NCI-H1694 (cell line): ENCODE measurements at places on chromosomes 1 and 21.

DNA sequence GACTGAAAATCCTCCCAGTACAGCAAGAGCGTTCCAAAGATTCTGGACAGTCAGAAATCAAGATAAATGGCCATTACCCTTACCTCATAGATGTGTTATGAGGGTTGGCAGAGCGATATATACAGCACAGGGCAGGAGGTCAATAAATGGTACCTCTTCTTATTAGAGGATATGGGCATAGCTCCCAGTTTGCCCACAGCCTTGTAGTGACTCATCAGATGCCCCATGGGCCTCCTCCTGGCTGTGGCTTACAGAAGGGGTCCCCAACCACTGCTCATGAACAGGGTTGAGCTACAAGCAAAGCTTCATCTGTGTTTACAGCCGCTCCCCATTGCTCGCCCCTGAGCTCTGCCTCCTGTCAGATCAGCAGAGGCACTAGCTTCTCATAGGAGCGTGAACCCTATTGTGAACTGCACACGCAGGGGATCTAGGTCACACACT is 7.3 kb upstream of the IFNGR2 start:
- no peak for DNase-seq

GRCh38 chr1:211577277-211577818 is 1.6 kb downstream of the SLC30A1 start:
- DNase-seq, result peak; percentile 20

DNA sequence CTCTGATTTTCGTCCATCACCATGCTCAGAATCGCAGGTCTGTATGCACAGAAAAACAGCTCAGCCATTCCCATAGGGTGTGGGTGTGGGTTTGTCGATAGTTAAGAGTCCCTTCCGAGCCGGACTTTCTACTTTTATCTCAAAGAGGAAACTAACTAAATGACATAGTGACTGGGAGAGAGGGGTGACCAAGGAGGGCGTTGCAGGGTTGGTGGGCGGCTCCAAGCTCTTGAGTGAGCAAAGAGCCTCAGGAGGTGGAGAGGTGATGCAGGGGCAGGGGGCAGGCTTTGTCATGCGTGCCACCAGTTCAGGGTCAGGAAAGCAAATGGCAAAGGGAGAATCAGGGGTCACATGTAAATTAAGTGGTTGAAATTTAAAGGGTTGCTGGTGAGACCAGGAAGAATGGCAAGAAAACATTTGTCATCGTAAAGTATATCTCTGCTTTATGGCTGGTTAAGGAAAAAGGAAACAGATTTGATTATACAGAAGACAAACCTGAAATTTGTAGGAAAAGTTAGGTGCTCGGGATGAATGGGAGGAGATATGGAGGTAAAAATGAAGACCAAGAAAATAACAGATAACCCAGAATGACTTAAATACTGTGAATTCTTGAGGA is 249.0 kb downstream of the SETD4 start:
- DNase-seq, result no peak

- DNase-seq, result no peak
Measured at GRCh38 chr1:11764115-11764514, 2.1 kb downstream of the C1orf167 start.

GRCh38 chr1:200379940-200380588 is 29.8 kb downstream of the ZNF281 start:
- DNase-seq, result no peak

- DNase-seq, result no peak
Measured at GRCh38 chr1:232725305-232726047, 79.7 kb upstream of the MAP10 start.

DNA sequence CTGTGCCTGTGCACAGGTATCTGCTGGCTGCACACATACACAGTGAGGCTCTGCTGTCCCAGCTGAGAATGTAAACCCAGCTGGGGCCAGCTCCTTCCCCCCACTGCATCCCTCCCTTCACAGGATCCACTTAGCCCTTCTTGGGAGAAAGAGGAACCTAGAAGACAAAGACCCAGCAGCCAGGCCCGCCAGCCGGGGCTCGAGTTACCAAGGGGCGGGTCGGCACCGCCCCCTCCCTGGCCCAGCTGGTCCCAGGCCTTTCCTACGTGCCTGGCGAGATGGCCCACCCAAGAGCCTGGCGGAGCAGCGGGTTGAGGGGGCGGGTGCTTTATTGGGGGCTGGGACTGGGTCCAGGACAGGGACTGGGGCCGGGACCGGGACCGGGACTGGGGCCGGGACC is 2.1 kb downstream of the SH3BGRL3 start:
- DNase-seq, result no peak

DNA sequence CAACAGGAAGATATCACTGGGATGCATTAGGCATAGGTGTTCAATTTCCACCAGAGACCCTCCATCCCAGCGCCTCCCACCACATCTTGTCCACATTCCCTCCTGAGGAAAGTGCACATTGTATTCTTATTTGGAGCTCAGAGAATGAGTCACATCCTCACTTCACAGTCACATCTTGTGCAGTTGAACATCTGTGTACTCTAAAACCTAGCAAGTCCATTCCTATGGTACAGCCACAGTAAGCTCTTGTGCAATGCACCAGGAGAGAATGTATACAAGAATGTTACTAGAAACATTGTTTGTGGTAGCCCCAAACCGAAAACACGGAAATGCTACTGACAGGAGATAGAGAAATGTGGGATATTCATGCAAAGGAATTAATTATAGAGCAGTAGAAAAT is 1.6 kb upstream of the KDF1 start:
- DNase-seq, result no peak

DNA sequence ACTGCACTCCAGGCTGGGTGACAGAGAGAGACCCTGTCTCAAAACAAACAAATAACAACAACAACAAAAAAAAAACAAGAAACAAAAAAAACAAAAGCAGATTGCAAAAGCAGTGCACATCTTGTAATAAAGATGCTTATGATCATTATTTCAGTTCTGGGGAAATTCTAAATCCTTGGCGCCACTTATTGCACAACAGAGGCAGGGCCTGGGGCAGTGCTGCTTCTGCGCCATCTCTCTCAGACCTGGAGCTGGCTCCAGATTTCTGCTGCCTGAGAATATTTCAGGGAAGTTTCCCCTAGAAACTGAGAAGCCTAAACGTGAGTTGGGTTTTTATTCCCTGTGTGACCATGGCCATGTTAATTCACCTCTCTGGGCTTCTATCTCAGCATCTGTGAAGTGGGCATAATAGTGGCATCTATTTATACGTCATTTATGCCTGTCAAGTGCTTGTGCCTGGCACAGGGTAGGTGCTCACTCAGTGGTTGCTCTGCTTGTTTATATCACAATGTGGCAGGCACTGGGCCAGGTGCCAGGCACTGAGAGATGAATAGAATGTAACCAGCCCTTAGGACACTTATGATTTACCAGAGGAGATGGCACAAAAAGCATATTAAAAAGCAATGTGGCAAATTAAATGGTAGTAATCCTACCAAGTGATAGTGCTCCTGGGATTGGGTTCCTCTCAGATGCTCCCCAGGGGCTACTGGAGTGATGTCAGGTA is 67.9 kb downstream of the MDM4 start:
- DNase-seq, result peak; percentile 79

DNA sequence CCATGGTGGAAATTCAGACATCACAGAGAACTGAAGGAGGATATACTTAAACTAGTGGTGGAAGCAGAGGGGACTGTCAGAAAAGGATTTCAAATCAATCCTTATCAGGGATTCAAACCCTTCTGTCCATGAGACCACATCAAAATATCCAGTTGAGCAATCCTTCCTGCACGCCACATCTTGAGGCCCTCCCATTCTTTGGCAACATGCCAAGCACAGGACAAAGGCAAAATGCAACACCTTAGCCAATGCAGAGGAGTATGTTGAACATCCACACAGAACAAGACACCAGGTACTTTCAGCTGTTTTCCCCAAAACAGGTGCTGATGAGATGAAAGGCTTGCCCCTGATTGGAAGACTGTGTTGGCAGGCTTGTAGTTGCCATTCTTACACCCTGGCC is 81.8 kb upstream of the PLXNA2 start:
- no peak for DNase-seq

DNA sequence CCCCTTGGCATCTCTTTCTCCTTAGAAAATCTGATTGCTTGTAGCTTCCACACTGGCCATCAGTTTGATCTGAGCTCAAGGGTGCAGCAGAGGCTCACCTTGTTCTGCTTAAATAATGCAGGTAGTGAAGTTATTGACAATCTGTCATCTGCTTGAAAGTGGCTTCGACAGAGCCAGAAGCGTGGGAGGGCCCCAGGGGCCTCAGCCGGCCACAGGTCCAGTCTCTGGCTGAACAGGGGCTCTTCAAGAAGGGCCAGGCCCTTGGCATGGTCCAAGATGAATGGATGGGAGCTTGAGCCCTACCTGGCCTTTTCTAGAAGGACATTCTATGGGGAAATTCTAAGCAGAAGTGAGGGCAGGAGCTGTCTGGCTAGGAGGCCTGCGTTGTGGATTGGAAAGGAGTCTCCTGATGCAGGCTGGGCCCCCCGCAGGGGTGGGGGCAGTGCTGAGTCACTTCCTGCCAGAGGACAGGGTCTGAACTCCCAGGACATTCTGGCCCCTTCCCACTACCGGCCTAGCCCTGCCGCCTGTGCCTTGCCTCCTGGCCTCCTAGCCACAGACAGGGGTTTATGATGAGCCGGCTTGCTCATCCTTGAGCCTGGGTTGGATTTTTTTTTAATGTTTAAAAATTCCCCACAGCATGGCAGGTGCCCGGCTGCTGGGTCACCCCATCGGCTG is 162.3 kb upstream of the VAMP3 start:
- DNase-seq, result no peak

DNA sequence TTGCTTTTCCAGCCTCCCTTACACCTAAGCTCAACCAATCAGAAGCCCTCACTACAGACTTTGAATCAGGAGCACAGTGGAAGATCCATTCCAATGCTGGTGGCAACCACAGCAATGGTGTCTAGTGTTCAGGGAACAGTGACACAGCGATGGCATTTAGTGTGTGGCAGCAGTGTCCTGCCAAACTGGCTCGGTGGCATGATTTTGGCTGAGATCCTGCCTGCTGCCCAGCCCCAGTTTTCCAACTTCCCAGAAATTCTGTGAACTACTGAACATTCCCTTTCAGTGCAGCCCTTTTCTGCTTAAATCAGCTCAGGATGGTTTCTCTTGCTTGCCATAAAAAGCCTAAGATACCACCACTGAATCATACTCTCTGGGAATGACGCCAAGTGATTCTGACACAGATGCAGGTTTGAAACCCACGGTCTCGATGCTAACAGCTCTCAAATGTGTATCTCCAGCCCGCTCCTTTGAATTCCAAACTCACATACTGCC is 8.8 kb downstream of the ASAP3 start:
- peak; percentile 48 for DNase-seq

GRCh38 chr1:51776408-51776807 is 102.1 kb downstream of the NRDC start:
- DNase-seq, result no peak

GRCh38 chr1:25478633-25479032 is 47.9 kb downstream of the MACO1 start:
- DNase-seq, result no peak

DNA sequence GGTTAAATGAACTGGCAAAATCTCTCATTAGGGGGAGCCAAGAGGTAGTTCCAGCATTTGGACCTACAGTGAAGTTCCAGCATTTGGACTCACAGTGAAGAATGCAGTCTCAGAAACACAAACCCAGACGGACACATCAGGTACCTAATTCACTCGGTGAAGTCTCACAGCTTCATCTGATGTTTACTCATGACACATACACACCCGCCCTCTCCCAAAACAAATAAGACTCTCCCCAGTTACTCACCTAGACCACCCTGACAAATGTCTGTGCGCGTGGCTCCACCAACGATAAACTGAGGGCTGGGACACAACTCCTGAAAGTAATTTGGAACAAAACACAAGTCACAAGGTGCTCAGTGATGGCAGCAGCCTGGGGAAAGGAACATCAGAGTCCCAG is 11.4 kb downstream of the CAPN8 start:
- DNase-seq, result no peak

DNA sequence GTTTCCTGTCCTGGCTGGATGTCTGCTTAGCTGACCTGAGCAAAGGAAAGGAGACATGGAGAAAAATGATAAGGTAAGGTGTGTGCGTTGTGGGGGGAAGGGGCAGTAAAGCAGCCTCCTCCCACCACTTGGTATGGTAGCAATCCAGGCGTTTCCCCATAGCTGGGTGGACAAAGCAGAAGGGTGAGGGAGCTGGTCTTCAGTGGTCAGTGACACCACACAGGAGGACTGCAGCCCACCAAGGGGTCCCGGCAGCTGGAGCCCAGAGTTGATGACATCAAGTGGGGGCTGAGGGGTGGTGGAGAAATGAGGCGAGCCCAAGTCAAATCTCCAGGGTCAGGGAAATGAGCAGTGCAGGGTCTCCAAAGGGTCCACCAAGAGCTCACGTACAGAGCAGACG is 69.3 kb upstream of the LRRN2 start:
- DNase-seq, result no peak

GRCh38 chr1:2044510-2045319 is 5.5 kb upstream of the PRKCZ start:
- peak; percentile 8 for DNase-seq

- DNase-seq, result no peak
Measured at GRCh38 chr21:17462276-17462981, 50.4 kb upstream of the CXADR start.

- no peak for DNase-seq
Measured at GRCh38 chr1:77824694-77825093, 45.2 kb downstream of the MIGA1 start.

GRCh38 chr21:22083899-22084298 is 1085.7 kb downstream of the NCAM2 start:
- no peak for DNase-seq

DNA sequence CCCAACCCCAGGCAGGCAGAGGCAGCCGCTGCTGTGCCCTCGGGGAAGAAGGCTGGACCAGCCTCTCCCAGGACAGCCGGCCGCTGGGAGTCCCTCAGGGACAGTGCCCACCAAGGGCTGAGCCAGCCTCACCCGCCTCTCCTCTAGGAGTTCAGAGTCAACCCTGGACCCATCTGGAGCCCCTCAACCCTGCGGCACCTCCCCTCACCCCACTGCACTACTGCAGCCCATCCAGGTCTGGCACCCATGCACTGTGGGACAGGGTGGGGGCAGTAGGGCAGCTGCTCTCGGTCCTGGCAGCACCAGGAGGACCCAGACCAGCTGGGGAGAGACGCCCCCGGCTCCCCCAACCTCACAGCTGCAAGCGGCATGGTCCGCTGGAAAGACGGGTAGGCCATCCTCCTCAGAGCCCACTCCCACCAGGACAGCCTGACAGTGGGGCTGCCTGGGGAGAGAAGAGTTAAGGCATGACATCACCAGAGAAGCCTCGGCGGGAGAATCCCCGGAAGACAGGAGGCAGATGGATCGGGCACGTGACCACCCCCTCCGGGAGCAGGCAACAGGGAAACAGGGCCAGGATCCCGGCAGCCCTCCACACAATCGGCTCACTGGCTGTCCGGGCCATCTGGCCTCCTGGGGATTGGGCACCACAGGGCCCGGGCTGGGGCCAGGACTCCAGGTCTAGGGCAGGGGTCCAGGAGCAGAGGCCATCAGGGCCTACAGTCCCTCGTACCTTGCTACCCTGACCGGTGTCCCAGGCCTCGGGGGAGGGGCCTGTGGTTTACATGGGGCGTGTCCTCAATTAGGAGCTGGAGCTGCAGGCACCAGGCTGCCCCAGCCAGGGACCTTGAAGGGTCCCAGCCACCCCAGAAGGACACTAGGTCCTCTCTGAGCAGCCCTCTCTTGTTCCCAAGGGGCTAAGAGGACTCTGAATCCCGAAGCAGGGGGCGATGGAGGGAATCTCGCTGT is 3.1 kb downstream of the ACAP3 start:
- peak; percentile 90 for DNase-seq

- DNase-seq, result no peak
Measured at GRCh38 chr1:25640646-25641328, 24.2 kb downstream of the MAN1C1 start.
